BE2C (cell line): ENCODE measurements at places on chromosomes 3 and 15.
A peak's percentile ranks its signal among the peaks of the same experiment; 100 is the strongest.

- DNase-seq: peak; percentile 47
These were observed 231.1 kb upstream of the DPH6 start for GRCh38 chr15:35777061-35777460.

GRCh38 chr3:148863814-148864213 is 1.3 kb upstream of the CPA3 start:
- no peak for DNase-seq

GRCh38 chr3:87766721-87767120 is 292.1 kb downstream of the CGGBP1 start:
- DNase-seq: no peak

DNA sequence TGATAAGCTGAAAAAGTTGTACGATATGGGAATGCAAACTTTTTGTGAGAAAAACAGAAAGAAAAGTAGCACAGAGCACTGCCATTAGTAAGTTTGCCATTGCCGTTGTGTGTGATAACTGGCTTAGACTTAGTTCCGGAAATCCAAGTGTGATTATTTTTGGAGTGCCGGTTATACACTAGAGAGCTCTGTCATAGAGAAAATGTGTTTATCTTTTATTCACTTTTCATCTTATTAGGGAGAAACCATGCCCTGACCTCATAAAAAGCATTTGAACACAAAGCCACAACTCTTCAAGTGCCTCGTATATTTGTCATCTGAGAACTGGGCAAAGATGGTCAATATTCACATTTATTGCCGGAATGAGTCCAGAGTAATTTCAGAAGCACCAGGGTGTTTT is 36.1 kb downstream of the CTDSPL start:
- no peak for DNase-seq

DNA sequence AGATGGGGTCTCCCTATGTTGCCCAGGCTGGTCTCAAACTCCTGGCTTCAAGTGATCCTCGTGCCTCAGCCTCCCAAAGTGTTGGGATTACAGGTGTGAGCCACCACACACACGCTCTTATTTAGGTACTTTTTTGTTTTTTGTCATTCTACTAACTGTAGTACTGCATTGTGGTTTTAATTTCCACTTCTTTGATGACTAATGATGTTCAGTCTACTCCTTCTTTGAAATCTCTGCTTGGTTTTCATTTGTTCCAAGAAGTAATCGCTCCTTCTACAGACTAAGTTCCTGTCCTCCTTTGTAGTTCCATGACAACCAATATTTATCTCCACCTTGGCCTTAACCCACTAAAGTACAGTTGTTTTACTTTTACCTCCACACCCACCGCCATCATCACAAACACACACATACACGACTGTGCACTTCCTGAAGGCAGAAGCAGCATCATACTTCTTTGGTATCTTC is 529 bp upstream of the DLEC1 start:
- no peak for DNase-seq

DNA sequence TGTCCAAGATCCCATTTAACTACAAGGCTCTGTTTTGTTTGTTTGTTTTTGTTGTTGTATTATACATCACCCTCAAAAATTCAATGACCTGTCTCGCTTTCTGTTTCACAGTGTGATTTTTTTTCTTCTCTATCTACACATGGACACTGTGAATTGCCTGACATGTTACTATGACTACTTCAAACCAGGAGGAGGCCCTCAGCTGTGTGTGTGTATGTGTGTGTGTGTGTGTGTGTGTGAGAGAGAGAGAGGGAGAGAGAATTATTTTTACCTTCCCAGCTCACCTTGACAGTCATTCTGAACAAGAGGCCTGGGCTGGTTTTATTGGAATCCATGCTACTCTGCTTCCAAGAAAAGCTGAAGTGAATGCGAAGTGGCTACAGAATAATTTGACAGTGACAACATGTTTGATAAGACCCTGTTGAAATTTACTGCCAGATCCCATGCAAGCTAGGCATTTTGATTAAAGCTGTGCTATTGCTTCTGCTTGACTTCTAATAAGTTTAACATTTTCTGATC is 841.4 kb downstream of the NSUN3 start:
- no peak for DNase-seq
